Jurkat, Clone E6-1 (cell line): ENCODE measurements at places on chromosomes 5 and 9.

GRCh38 chr5:132334812-132335211 is 34.7 kb upstream of the SLC22A5 start:
- DNase-seq = no peak

DNA sequence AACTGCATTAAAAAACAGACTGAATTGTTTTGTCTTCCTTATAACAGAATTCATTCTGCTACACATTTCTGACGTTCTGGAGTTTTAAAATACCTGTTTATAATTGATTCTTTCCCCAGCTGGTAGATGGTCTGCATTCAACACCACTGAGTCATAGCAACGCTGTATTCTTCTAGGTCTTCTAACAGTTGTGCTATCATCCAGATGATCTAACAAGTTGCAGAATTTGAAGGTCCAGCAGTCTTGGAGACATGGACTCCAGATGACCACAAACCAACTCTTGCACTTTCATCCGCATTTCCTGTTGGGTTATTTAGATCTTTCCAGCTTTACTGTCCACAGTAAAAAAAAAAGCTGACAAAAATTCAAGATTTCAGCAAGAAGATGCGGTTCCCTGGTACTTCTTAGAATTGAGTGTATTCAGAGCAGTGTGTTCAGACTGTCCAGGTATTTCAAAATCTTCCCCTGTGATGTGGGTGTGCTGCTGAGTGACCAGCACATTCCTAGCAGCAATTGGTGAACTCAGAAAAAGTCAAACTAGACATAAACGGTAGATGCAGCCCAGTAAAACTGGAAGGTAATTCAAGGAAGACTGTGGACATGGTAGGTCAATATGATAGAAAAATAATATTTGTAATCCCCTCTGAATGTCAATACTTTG is 50.2 kb downstream of the CSNK1A1 start:
- no peak for DNase-seq

DNA sequence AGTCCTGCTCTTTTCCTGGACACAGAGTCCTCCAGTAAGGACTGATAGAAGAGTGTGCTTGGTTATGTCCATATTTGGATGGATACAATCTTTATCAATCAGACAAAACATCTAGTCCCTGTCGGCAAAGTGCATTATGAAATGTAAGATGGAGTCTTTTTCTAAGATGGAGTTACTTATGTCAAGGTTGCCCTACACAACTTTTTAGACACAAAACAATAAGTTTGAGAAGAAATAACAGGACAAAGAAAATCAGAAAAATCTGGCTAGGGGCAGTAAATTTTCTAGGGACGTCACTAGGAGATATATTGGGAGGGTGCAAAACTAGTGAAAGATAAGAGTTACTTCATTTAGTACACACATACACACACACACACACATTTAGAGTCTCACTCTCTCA is 23.3 kb upstream of the SUB1 start:
- DNase-seq = no peak

DNA sequence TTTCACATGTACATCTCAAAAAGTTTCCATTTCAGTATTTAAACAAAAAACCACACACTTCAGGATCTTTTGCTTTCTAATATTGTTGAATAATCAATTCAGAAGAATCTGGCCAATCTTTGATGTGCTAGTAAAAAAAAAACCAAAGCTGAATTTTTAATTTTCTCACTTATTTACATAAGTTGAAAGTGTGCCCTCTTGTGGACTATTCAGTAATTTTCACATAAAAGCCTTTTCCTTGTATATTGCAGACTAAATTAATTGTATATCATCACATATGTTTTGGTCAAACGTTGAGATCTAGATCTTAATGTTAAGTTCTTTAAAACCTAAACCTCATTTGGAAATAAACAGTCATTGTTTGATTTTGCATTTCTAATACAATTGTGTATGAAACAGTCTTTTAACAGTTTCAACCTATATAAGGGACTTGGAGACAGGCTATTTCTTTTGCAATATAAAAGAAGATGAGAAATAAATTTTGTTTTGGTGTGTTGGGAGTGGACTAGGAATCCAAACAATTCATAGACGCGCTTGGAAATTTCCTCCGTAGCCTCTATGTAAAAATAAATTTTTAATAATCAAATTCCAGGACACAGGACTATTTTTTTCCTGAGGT is 68.1 kb downstream of the NIPBL start:
- DNase-seq = peak; percentile 77

GRCh38 chr9:109816490-109816889 is 36.5 kb downstream of the PALM2AKAP2 start:
- no peak for DNase-seq

DNA sequence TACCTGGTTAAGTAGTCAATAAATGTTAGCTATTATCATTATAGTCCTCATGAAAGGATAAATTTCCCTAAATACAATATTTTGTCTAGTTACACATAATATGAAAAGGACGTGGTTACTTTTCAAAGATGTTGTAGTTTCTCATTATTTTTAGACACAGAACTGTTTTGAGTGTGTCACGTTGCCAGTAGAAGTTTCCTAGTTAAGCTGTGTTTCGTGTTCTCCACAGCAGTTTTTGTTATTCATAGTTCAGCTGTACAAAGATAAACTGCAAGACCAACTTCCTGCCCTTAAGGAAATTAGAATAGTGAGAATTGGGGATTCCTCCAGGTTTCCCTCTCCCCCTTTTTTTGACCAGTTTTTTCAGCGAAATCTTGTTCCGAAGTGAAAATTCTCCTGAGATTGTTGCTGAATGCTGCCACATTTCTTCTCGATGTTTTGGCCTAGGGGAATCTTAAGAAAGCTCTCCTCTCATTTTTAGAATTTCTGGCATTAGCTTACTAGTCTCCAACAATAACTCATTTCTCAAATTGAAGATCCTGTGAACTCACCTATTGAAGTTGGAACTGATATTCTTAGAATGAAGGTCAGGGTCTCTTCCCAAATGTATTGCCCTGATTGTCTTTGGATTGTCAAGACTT is 176.1 kb downstream of the PAM start:
- DNase-seq = no peak

DNA sequence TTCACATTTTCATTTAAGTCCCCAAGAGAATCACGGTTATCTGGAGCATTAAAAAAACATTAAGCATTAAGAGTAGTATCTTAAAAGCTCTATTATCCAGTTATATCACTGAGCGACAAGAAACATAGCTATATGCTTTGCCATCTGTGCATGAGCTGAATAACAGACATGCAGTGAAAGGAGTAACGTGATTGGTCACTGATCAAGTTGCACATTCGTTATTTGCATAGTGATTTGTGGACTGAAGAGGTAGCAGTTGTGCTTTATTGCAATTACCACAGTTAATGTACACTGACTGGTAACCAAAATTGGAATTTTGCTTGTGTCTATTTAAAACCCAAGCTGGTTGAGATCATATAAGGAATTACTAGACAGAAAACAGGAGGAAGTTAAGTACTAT is 107.4 kb downstream of the MCTP1 start:
- DNase-seq = no peak

DNA sequence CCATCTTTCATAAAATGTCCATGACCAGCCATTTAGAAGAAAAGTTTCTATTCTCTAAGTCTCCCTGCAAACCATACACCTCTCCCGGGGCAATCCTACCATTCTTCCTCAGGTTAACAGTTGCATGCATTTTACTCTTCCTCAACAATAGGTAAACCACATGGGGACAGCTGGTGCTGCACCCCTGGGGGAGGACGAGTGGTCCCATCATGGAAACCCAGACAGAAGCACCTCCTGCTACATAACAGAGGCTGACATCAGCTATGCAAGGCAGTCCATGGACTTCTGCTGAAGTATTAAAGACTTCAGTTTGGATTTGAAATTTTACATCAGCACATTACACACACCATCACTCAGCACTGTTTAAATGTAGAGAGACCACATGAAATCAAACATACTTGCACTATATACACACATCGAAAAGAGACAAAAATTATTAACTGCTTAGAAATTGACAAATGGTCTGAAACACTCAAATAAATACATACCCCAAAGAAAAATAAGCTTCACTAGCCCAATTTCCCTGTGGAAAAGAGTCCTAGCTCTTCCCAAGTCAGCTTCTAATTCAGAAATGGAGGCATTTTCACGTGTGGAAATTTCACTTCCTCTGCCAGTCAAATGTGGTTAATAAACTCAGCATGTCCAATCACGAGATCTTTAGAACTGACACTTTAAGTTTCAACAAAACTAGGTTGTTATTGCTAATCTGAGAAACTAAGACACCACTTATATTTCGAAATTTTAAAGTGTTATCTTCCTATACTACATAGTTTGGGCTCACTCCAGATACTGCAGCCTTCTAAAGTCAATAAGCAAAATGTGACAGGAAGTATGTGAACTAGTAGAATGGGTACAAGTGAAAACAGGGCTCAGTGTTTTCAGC is 173.4 kb downstream of the ROR2 start:
- DNase-seq = no peak

GRCh38 chr5:54234304-54234933 is 76.0 kb downstream of the ARL15 start:
- peak; percentile 32 for DNase-seq

DNA sequence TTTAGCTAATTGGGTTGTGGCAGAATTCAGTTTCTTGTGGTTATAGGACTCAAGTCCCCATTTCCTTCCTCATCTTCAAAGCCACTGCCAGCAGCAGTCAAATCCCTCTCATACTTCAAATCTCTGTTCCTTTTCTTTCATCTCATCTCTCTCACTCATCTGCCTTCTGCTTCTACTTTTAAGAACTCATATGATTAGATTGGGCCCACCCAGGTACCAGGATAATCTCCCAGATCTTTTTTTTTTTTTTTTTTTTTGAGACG is 8.0 kb upstream of the REEP5 start:
- peak; percentile 93 for DNase-seq

DNA sequence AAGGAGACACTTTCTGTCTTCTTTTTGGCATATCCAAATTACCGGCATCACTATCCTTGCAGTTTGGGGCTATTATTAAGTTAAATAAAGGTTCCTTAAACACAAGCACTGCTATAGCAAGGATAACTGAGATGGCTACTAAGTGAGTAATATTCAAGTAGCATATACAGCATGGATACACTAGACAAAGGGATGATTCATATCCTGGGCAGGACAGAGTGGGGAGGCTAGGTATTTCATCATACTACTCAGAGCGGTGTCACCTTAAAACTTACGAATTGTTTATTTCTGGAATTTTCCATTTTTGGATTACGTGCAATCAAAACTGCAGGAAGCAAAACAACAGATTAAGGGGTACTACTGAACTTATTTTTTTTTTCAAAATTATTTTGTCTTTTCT is 54.1 kb downstream of the FER start:
- DNase-seq = no peak

DNA sequence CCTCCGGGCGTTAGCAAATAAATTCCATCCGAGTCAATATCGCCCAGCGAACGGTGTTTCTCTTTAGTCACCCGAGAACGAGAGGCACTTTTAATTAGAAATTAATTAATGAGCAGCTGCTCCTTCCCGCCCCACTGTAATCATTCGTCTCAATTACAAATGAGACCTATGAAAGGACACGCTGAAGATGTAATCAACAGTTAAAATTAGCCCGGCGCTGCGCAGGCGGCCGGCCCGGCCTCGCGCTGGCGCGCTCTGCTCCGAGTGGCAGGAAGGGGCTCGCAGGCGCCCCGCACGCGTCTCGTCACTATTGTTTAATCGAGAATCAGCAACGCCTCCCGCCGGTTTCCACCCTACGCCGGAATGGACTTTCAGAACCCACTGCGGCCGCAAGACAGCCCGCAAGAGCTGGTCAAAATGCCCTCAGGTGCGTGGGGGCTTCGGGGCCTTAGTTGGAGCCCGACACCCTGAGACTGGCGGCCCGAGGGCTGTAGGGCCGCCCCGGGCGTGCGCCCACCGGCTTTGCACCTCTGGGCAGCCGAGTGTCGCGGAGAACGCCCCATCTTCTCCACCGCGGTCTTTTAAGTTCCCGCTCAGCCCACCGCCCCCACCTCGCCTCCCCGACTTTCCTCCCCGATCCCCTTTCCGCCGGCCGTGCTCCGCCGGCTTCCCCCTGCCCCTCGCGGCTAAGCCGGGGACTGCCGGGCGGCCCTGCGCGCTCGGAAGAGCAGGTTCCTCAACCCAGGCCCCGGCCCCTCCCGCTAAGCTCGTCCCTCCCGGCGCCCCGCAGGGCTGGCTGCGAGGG is 597 bp upstream of the IRX4 start:
- DNase-seq = no peak

- no peak for DNase-seq
Measured at GRCh38 chr5:72160329-72160728, 53.1 kb downstream of the MAP1B start.
